ENCODE measurements at places on chromosomes 4 and X.
A peak's percentile ranks its signal among the peaks of the same experiment; 100 is the strongest.

- no peak for ATAC-seq
Measured at GRCh38 chr4:23903859-23904438, 14.1 kb upstream of the PPARGC1A start.

- ATAC-seq, result no peak
Measured at GRCh38 chr4:112112590-112113170, 32.6 kb upstream of the FAM241A start.

GRCh38 chrX:810186-810585, 179.6 kb downstream of the SHOX start:
- no peak for ATAC-seq

DNA sequence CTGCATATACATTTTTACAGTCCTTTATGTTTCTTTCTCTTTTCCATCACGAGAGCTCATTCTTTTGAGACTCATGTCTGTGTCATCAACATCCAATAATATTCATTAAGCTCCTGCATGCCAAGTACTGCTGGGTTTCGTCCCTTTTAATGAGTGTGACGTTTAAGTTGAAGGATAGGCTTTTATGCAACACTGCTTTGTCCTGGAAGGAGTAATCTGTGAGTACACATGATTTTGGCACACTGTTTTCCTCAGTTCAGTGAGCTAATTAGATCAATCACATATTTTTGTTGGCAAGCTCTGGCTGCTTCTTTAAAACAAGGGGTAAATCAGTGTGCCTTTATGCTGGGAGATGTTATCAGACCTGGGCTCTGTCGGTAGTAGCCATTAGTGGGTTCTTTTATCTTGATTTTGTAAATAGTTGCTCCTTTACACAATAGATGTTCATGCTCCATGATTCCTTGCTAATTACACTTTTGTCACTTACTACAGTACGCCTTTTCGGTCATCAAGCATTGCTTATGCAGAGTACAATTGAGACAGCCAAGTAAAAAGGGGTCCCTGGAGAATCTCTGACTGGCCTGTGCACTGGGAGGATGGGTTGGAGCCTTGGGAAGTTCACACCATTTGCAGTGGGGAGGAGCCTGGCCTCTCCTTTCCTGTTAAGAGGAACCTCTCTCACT, 132.6 kb downstream of the FHIP1A start:
- no peak for ATAC-seq

GRCh38 chr4:154583230-154583629, 7.3 kb downstream of the FGA start:
- no peak for ATAC-seq

- no peak for ATAC-seq
Measured at GRCh38 chr4:145679520-145679919, 426 bp upstream of the C4orf51 start.

DNA sequence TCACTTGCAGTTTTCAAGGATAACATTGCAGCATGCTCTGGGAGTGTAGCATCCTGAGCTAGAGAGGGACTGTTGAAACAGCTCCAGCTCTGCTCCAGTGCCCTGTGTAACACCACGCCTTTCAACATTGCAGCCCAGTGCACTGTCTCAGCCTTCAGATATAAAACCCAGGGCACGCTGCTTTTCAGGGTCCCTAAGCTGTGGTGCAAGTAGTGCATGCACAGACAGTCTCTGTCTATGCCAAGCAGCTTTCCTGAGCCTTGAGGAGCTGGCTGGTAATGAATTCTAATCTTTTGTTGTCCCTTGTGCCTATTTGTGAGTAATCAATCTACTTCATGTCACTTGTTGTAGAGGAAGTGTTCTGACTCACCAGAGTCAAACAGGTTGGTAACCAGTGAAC, 897.0 kb downstream of the ARAP2 start:
- ATAC-seq, result no peak

DNA sequence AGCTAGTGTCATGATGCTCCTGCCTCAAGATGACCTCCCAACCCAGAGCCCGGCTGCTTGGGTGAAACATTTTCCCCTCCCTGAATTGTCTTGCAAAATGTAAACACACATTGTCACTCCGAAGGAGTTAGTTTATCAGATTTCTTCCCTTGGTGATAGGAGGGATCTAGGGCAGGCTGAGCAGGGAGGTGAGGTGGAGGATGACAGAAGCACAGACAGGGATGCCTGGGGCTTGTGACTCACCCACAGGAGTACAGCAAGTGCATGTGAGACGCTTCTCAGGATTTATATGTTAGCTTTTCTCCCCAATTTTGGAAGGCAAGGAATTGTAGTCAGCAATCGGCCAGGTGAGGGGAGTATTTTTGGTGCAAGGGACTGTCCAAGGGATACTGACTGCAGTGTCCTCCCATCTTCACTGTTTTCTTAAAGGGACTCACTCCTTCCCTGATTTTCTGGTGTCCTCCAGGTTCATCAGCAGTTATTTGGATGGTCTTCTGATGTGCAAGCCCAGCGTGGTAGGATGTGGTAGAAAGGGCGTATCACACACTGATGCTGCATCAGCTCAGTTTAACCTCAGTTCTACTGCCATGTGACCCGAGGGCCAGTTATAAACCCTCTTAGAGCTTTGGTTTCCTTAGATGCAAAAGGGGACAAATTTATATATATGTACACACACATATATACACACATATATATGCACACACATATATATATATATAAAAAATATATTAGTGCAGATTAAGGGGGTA, 46.2 kb upstream of the IGFBP7 start:
- ATAC-seq, result no peak

DNA sequence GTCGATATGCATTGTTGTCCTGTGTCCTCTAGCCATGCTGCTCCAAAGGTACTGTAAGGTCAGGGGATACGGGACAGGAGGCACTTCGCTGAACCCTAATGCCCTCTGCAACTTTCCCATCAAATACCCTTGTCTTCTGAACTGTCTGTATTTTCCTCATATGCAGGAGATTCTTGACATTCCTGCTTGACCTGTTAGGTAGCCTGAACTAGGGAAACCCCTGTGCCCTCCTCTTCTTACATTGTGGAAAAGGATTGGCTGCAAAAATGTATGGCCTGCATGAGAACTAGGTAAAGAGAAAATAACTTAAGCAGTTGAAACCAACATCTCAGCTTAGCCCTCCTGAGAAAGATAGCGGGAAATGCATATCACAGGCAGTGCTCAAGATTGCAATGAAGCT, 11.4 kb downstream of the RTL8B start:
- no peak for ATAC-seq

DNA sequence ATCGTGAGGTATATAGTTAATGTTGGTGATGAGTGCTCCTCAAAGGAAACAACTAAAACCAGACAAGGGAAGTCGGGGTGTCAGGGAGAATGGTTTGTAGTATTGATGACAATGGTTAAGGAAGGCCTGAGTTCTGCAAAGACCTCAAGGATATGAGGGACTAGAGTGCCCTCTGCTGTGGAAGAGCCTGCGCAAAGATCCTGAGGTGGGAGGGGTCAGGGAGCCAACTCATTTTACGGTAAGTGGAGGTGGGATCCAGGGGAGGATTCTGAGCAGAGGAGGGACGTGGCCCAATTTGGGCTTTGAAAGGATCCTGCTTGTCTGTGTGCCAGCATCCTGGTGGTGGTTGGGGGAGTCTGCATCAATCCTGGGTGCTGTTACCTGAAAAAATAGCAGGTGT, 11.3 kb downstream of the UBA1 start:
- no peak for ATAC-seq

- peak; percentile 47 for ATAC-seq
Measured at GRCh38 chr4:13484749-13485221, 645 bp upstream of the RAB28 start.

GRCh38 chr4:150033901-150034300, 44.3 kb upstream of the DCLK2 start:
- ATAC-seq, result no peak

- no peak for ATAC-seq
Measured at GRCh38 chrX:30313322-30313721, 4.1 kb upstream of the NR0B1 start.

DNA sequence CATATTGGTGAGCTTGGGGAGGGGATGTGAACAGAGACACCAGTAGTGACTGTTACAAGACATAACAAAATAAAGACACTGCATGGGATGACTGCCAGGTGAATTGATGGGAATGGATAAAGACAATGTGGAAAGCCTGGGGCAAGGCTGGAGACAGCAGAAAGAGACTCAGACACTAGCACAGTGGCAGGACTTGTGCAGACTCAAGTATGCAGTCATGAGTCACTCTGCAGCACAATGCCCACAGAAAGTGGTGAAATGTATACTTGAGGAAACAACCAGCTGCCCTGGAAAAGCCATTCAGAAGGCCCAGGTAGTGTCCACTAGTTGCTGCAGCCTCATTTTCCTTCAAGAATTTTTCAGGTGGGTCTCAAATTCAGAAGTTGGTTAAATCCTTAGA, 452.3 kb downstream of the MID1IP1 start:
- ATAC-seq, result no peak

DNA sequence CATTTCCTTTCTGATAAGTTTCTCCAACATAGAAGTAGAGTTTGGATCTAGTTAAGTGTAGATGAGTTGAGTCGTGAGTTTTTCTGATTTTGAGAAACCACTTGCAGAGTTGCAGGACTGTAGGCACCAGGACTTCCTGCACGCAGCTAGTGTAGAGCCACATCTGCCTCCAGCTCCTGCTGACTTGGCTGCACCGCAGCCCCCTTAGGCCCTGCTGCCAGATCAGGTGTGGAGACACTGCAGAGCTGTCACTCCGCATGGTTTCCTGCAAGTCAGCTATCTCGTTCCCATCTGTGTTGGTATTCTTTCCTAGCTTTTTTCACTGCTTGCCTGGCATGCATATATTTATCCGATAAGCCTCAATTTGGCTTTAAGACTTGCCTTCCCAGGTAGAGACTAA, 48.9 kb downstream of the PCDH7 start:
- no peak for ATAC-seq

GRCh38 chr4:102392033-102392744, 46.9 kb upstream of the SLC39A8 start:
- no peak for ATAC-seq

- no peak for ATAC-seq
Measured at GRCh38 chr4:2396781-2397368, 21.6 kb downstream of the ZFYVE28 start.

DNA sequence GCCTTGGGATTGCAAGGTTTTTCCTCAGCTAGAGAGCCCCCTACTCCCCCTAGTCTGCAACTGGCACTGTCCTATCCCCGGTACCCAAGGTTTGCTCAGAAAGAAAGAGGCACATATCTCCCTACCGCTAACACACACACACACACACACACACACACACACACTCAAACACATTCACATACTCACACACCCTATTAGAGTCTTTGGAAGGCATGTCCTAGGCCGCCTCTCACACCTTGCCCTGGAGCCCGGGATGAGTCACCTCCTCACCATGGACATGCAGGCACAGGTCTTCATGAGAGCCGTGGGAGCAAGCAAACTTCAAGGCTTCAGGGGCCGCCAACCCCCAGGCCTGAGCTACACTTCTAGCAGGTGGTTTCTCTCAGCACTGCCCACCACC, 49.2 kb downstream of the PJA1 start:
- no peak for ATAC-seq

GRCh38 chrX:122770581-122770980, 413.5 kb upstream of the GRIA3 start:
- no peak for ATAC-seq

DNA sequence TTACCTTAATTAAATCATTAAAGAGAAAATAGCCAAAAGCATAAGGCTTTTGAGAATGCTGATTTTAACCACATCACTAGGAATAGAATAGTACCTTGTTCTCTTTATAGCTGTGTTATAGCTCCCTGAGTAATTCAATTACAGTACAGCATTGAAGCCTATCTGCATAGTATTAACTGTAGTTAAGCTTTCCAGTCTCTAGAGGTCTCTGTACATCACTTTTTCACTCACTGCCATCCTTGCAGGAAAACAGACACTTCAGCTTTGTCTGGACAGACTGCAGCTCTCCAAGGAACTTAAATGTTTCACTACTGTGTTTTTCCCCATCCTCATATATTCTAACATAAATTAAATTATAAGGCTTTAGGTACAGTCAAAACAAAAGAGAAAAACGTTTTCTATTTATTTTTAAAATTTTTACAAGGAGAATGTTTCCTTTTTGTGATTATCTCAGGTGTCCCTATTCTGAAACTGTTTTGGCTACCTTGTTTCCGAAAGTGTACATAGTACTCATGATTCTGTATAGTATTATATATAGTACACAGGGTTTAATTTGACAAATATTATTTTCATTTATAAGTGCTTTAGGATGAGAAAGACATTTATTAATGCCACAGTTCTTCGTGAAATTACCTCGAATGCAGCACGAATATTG, 407.9 kb downstream of the PCDH18 start:
- no peak for ATAC-seq

- no peak for ATAC-seq
Measured at GRCh38 chr4:113809311-113809710, 47.8 kb upstream of the CAMK2D start.

DNA sequence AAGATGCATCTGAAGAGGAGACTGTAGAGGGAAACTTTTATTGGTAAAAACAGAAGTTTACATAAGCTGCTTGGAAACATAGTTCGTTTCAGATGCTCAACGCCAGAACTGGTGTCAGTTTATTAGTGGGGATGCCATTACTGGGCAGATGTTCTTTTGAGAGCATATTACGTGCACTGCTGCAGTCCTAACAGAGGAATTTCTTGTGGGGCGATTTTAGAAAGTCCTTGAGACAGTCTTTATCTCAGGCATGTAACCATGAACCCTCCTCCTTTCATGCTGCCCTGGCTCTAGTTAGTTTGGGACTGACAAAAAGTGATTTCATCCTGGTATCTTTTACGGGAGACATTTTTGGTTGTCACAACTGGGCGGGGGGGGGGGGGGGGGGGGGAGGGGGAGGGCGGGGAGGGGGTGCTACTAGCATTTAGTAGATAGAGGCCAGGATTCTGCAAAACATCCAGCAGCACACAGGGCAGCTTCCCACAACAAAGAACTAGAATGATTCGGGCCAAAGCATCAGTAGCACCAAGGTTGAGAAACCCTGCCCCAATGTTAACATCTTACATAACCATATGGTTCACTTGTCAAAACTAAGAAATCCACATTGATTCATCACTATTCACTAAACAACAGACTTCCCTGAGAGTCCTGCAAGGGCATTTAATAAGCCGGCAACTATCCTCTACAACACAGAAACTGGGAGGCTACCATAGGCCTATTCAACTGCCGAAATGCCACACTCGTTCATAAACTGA, 118.6 kb upstream of the FTHL17 start:
- ATAC-seq, result no peak

- no peak for ATAC-seq
Measured at GRCh38 chr4:147103403-147103946, 157.8 kb upstream of the TTC29 start.

DNA sequence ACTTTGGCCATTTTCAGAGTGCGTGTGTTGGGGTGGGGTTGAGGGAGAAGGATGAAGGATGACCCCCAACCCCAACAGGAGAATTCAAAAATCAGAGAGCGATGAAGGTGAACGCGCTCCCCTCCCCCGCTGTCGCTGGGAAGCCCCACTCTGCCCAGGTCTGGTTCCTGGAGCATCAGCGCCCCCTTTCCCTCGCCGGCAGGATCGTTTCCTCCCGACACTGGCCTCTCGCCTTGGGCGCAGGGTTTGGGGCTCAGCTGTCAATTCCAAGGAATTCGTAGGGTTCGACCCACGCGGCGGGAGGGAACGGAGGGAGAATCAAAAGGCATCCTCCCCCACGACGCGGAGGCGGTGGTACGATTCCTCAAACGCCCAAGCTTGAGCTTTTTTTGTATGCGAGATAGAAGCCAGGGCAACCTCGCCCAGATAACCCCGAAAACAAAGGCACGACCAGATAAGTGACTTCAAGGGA, 1.0 kb upstream of the PDGFRA start:
- ATAC-seq, result no peak
